GM12892 (cell line): ENCODE measurements at places on chromosomes 12 and 14.

- no peak for DNase-seq
Observed at GRCh38 chr12:33439587-33440011, at the start of gene SYT10. TSS of gene SYT10 (minus strand) at chr12:33439819. CDS start at chr12:33439522, 297 bp downstream.

GRCh38 chr12:55847603-55848291, 5.0 kb upstream of the MMP19 start:
- no peak for DNase-seq

DNA sequence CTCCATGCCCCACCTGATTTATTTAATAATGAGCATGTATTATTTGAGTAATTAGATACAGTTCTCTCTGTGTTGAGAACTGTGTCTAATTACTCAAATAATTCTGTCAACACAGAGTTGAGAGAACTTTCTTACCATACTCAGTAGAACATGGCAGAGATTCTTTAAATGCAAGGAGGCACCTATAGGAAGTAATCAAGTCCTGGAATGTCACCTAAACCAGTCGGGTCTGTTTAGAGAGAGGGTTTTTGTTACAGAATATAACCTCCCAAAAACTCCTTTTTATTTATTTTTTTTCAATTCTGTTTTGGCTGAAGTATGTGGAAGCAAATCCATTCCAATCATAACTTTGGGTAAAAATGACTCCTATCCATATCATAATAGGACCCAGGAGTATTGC, 37.5 kb upstream of the CIT start:
- DNase-seq = no peak

DNA sequence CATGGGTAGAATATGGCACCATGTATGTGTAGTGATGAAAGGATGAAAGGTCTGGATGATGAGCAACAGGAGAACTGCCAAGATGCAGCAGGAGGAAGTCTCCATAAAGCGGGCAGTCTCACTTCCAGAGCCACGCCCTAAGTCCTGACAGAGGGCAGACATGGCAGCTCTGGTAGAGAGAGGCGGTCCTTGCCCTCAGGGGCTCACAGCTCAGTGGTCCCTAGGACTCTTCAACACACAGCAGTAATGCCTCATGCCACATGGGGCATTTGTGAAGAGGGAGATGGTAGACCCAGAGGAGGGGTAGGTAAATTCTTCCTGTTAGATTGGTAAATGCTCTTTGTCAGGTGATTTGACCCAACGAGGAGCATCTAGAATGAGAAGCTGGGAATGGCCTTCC, 1088.4 kb downstream of the BCL11B start:
- no peak for DNase-seq
